ENCODE measurements at places on chromosomes 1 and 21.

GRCh38 chr1:168483539-168483938 lies 60.3 kb downstream of the XCL2 start:
- no peak for DNase-seq

DNA sequence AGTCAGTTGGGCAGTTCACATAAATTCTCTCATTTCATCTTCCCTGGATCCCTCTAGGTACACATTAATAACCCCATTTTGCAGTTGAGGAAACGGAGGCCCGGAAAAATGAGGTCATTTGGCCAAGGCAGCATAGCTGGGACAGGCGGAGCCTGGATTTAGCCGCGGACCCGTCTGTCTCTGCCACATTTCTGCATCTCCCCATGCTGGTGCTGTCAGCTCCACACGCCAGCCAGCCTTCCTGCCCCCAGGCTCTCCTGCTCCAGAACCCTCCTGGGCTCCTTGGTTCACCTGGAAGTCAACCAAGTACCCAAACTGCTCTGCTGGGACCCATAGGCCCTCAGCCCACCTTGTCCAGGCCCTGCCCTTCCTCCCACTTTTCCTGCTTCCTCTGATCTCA lies 7.6 kb downstream of the FOXO6 start:
- no peak for DNase-seq

DNA sequence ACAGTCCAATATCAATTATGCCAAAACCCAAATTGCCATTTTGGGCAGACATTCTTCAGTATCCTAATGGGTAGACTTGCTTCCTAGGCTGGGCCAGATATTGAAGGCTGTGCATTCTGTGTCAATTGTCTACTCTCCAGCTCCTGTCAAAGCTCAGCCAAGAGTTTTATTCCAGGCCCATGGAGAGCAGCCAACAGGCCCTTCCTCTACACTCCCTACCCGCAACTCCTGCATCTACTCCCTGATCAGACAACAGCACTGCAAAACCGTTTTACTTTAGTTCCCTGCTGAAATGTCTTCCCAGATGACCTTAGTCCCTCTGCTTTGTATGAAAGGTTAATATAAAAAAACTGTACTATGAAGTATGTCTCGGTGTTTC lies 6.6 kb upstream of the ADORA3 start:
- no peak for DNase-seq

DNA sequence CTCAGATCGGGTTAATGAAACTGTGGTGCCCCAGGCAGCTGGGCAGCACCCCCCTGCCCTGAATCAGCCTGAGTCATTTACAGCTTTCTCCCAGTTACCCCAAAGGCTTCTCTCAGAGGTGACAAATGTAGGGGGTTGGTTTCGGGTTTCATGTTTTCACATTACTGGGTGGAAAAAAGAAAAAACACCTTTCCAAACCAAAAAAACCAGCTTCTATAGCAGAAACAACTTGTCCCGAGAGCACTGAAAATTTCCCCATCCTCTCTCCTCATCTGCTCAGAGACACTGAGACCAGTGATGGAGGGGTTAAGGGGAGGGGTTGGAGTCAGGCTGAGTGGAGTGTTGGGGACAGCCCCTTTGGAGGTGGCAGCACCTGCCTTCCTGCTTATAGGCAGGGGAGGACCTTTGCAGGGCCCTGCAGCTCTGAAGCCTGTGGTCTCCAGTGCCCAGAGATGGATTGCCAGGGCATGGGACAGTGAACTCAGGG lies 15.6 kb downstream of the UTP11 start:
- peak; percentile 78 for DNase-seq

DNA sequence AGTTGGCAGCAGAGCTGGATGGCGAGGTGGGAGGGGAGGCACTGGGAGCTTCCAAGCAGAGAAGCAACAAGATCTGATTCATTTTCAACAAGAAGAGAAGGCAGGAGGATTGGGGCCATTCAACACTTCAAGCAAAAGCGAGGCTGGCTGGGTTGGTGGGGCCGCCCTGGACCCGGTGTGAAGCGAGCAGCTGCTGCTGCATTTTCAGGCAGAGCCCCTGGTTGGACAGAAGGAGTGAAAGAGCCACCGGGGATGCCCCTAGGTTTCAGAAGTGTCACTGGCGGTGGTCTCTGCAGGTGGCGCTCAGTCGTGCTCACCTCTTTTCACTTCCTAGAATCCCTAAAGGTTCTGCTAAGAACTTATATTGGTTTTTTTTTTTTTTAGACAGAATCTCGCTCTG lies 18.0 kb downstream of the SLC2A7 start:
- DNase-seq: no peak

GRCh38 chr1:218353656-218354055 lies 8.5 kb downstream of the TGFB2 start:
- no peak for DNase-seq

DNA sequence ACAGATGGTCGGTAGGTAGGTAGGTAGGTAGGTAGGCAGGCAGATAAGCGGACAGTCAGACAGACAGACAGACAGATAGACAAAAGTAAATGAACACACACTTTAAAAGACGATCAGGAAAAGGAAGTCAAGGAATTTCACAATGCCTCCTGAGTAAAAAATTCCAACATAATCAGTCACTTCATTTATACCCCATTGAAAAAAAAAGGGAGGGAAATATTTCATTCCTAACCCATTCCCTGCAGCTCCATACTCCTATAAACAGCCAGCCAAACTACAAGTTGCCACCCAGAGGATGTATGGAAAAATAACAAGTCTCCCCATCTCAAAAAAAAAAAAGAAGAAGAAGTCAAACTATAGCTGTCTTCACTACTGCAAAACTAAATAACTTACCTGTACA lies 43.4 kb downstream of the ZZZ3 start:
- no peak for DNase-seq

DNA sequence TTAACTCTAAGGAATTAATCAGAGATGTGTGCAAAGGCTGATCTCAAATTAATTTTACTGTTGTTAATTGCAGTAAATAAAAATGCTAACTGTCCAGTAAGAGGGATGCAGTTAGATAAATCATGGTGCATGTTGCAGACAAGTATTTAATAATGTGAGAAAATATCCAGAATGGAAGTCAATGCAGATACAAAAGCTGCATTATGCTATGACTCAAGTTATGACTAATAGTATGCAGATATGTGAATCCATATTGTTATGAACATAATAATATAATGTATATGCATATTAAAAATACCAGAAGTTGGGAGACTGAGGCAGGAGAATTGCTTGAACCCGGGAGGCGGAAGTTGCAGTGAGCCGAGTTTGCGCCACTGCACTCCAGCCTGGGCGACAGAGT lies 21.4 kb downstream of the RNASEL start:
- DNase-seq: no peak

- DNase-seq: no peak
Observed at GRCh38 chr1:7768583-7768982, 2.5 kb upstream of the VAMP3 start.

GRCh38 chr1:245453541-245453940 lies 298.8 kb downstream of the KIF26B start:
- no peak for DNase-seq

GRCh38 chr1:54246116-54246721 lies 46.3 kb downstream of the MRPL37 start:
- DNase-seq: no peak

DNA sequence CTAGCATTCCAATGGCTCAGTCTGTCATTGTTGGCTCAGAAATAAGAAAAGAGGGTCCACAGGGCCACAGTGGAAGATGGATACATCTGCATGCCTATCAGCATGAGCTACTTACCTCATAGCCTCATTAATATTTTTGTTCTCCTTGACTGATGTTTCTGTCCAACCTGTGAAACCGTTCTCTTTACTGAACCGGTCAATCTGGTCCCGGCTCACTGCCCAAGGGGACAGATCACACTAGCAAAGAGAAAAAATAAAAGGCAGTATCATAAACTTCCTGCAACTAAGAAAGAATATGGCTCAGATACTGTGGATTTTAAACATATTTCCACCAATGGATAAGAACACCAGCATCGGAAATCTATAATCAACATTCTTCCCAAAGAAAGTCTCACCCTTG lies 4.7 kb downstream of the RAB29 start:
- no peak for DNase-seq

DNA sequence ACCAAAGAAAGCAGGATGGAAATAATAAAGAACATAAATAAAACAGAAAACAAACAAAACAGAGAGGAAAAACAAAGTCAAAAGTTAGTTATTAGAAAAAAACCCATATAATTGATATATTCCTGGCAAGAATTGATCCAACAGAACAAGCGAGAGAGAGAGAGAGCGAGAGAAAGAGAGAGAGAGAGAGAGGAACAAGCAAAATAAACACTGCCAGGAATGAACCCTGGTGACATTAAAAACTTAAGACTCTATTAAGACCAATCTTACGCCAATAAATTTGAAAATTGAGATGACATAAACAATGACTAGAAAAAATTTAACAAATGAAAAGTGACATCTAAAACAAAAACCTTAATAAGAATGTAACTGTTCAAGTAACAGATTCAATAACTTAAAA lies 64.1 kb downstream of the COP1 start:
- DNase-seq: no peak

GRCh38 chr1:43440358-43440757 lies 13.4 kb downstream of the HYI start:
- DNase-seq: no peak
